ENCODE measurements at places on chromosomes 12 and 14. TPM values are rescaled to one million over a fixed set of nuclear protein-coding genes. Genes with fewer than 3 reads are reported as not detected.
A peak's percentile ranks its signal among the peaks of the same experiment; 100 is the strongest.

DNA sequence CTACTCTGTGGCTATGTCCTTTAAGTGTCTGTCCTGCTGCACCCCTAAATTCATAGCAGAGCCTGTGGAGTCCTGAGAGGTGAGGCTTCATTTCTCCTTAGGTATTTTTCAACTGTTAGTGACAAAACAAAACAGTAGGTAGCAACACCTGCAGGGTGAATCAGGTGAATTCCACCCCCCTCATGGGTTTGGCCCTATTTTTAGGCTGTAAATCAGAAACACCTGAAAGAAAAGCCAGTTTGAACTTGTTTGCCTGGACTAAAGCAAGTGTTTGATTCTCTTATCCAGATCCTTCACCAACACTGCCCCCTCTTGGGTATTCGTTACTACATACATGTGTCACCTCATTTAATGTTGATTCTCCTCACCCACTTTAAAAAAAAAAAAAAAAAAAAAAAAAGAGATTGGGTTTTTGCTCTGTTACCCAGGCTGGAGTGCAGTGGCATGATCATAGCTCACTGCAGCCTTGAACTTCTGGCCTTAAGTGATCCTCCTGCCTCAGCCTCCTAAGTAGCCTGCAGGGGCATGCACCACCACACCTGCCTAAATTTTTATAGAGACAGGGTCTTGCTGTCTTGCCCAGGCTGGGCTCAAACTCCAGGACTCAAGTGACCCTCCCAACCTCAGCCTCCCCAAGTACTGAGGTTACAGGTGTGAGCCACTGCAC is 10.3 kb downstream of the TBPL2 start:
- DNase-seq, result no peak
- H3K4me1 ChIP-seq, result no peaks in the 10 kb centered on the region
- no peak overlapping the region for H3K4me3 ChIP-seq

GRCh38 chr12:50188241-50188781 is 21.1 kb upstream of the CERS5 start:
- no peak overlapping the region for H3K27ac ChIP-seq
- peaks cover 4% of the 10 kb centered on the region for H3K36me3 ChIP-seq
- no peak for DNase-seq

- H3K27ac ChIP-seq, result no peak overlapping the region
- no peaks in the 10 kb centered on the region for H3K36me3 ChIP-seq
- H3K27me3 ChIP-seq, result no peaks in the 10 kb centered on the region
- DNase-seq, result no peak
Measured at GRCh38 chr12:47269916-47270315, 190.2 kb upstream of the AMIGO2 start.

GRCh38 chr14:75986439-75986765 is 839 bp downstream of the IFT43 start:
- H3K4me3 ChIP-seq, result peak overlapping the region; percentile 94
- peaks cover 5% of the 10 kb centered on the region for H3K36me3 ChIP-seq
- no peak for DNase-seq
- H3K27me3 ChIP-seq, result no peaks in the 10 kb centered on the region
- no peak overlapping the region for H3K27ac ChIP-seq
- H3K4me1 ChIP-seq, result peaks cover 2% of the 10 kb centered on the region

DNA sequence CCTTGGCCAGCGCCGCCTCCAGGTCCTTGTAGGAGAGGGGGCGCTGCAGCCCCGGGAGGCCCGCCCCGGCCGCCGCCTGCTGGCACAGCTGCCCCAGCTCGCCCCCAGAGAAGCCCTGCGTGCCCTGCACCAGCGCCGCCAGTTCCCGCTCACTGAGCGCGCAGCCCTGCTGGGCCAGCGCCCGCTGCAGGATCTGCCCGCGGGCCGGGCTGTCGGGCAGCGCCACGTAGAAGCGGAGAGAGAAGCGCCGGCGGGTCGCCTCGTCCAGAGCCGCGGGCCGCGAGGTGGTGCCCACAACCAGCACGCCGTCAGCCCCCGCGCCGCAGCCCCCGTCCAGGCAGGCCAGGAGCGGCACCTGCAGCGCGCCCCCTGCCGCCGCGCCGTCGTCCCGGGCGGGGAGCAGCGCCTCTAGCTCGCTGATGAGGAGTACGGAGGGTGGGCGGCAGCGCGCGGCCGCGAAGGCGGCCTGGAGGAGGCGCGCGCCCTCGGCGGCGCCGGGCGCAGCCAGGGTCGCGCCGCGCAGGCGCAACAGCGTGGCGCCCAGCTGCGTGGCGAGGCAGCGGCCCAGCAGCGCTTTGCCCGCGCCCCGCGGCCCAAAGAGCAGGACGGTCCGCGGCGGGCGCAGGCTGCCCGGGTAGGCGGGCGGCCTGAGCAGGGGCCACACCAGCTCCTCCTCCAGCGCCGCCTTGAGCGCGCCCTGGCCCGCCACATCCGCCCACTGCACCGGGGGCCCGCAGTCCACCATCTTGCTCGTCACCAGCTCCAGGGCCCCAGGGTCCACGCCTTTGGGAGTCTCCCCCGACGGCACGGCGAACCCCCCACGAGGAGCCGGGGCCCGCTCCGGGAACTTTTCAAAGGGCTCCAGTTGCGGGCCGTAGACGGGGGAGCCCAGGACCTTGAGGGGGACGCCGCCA is 27.7 kb downstream of the FIGNL2 start:
- peaks cover 20% of the 10 kb centered on the region for H3K27me3 ChIP-seq
- DNase-seq, result peak; percentile 86
- H3K36me3 ChIP-seq, result no peaks in the 10 kb centered on the region
- H3K4me3 ChIP-seq, result peak overlapping the region; percentile 80
- H3K27ac ChIP-seq, result peak overlapping the region; percentile 70
- peaks cover 10% of the 10 kb centered on the region for H3K4me1 ChIP-seq

DNA sequence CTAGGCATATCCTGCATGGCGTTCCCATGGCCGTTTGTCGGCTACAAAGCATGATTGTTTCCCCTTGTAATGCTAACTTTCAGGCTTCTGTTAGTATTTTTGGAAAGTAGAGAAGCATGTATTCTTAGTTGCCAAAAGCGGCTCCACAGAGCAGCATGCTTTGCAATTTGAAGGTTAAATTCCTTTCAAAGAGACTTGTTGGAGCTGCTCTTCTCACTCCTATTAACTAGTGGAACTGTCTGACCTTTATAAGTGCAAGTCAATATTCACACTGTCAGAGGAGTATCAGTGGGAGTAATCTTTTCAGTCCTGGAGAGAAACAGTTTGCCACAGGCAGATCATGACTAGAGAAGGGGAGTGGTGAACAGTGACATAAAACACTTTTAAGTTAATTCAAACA is 656.1 kb upstream of the NOVA1 start:
- DNase-seq, result no peak
- H3K27me3 ChIP-seq, result no peaks in the 10 kb centered on the region
- no peak overlapping the region for H3K27ac ChIP-seq
- H3K36me3 ChIP-seq, result no peaks in the 10 kb centered on the region

GRCh38 chr12:58938440-58938839 is 18.1 kb upstream of the LRIG3 start:
- no peak overlapping the region for H3K4me3 ChIP-seq
- no peaks in the 10 kb centered on the region for H3K36me3 ChIP-seq
- DNase-seq, result no peak

DNA sequence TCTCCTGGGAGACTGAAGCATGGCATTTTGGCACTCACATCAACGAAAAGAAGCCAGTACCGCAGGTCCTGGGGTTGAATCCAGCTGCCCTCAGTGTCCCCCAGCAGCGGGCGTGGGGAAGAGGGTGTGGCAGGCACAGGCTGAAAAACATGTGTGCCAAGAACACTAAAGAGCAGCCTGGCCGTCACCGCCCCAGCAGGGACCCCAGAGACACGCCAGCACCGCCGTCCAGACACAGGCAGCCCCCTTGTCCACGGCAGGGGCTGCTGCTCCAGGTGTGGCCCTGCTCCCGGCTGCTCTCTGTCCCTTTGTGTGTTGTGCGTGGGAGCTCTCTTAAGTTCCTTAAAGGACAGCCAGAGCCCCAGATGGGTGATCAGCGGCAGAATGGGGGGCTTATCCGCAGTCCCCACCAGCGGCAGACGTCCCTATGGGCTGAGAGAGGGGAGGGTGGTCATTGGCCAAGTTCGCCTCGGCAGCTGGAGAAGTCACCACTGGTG is 556 bp downstream of the PHETA1 start:
- H3K27me3 ChIP-seq, result peaks cover 18% of the 10 kb centered on the region
- H3K4me1 ChIP-seq, result peaks cover 3% of the 10 kb centered on the region
- no peaks in the 10 kb centered on the region for H3K36me3 ChIP-seq
- no peak for DNase-seq

The FAM216A gene
- 22.2 TPM for total RNA-seq

The KRT3 gene
- total RNA-seq, result not detected

All from H1 (cell line).